ENCODE measurements at places on chromosomes 2 and 18. TPM values are rescaled to one million over a fixed set of nuclear protein-coding genes. Genes with fewer than 3 reads are reported as not detected.

GRCh38 chr2:171228826-171229225, 68.1 kb upstream of the TLK1 start:
- no peak for DNase-seq
- H3K27ac ChIP-seq, result no peak overlapping the region
- no peak overlapping the region for H3K4me3 ChIP-seq
- peaks cover 5% of the 10 kb centered on the region for H3K27me3 ChIP-seq

GRCh38 chr2:88831071-88831791, 139.8 kb downstream of the RPIA start:
- no peak overlapping the region for H3K27ac ChIP-seq
- H3K27me3 ChIP-seq, result peaks cover 36% of the 10 kb centered on the region
- H3K4me1 ChIP-seq, result peaks cover 2% of the 10 kb centered on the region
- no peak overlapping the region for H3K4me3 ChIP-seq
- no peak for DNase-seq
- no peaks in the 10 kb centered on the region for H3K36me3 ChIP-seq

IL1RL2 gene
- total RNA-seq, result not detected

DNA sequence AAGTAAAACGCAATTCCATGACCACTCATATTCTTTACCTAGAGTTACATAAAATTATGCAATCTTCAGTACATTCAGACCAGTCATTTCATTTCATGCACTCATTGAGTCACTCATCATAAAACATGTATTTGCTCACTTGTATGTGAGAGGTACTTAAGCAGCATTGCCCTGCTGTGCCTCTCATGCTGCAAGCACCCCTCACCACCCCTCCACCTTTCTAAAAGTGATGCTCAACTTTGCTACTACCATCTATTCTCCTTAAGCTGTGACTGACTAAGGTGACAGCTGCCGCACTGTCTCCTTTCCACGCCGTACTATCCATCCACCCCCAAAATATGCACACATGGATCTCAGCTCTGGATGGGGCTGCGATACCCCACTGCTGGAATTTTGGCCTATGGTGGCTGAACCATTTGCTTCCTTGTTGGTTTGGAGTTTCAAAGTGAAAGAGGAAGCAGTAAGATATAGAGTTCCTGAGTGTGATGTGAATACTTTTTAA, 7.2 kb downstream of the ARHGAP25 start:
- peaks cover 79% of the 10 kb centered on the region for H3K4me1 ChIP-seq
- peaks cover 28% of the 10 kb centered on the region for H3K36me3 ChIP-seq
- peak overlapping the region; percentile 88 for H3K4me3 ChIP-seq
- no peak for DNase-seq
